ENCODE measurements at places on chromosomes 12 and 14.

GRCh38 chr12:95484524-95484923 is 10.6 kb downstream of the METAP2 start:
- no peak for DNase-seq

GRCh38 chr12:100520048-100520769 is 46.5 kb downstream of the NR1H4 start:
- DNase-seq: no peak

DNA sequence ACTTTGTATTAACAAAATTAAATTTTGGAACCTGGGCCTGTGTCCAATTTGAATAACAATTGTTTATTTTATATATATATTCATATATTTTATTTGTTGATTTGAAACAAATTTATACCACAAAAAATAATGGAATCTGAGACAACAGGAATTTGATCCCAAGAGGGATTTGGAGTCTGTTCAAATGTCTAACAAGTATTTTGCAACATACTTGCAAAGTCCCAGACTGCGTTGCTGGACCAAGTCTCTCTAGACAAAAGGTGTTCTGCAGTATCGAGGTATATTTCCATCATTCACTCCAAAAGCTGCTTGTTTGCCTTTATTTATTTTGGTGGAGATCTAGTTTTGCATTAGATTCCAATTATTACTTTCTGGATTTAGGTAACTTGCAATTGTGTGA is 68.7 kb upstream of the PTPRR start:
- DNase-seq: no peak

- DNase-seq: no peak
Measured at GRCh38 chr14:35399083-35399937, 5.2 kb downstream of the NFKBIA start.

Measured in stimulated activated CD8-positive, alpha-beta memory T cell treated with anti-CD3 and anti-CD28 coated beads, Interleukin-2, amount 100 ng/mL, for 1 hour (primary cell).